ENCODE measurements at places on chromosomes 12 and 14. TPM values are rescaled to one million over a fixed set of nuclear protein-coding genes. Genes with fewer than 3 reads are reported as not detected.

- no peak for DNase-seq
Measured at GRCh38 chr12:131735153-131735456, 24.2 kb downstream of the SFSWAP start.

DNA sequence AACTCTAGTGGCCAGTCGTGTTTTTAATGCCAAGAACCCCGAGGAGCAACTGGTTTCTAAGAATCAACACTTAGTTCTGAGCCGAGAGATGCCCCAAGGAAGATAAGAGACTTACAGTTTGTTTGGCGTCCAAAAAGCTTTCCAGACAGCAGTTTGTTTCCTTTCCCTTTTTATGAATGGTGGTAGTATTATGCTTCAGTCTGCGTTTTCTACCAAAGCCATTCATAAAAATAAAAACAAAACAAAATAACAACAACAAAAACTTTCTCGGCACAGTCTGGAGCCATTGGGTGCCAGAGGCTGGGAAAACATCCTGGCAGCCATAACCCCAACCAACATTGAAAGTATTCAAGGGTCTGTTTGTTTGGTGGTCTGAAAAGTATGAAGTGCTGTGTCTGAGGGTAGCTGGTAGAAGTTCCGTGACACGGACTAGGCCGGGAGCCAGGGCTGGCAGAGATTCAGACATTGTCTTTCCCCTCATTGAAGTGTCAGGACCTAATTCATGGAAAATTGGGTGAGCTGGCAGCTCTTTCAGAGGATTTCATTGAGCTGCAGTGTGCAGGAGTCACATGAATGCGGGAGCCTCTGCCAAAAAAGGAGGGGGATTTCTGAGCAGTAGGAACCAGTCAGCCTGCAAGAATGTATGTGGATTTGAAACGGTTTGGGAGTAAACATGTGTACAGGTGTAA, 124.2 kb downstream of the HMGA2 start:
- DNase-seq = no peak

GRCh38 chr12:102095677-102096263, 24.1 kb downstream of the NUP37 start:
- peak; percentile 17 for DNase-seq

DNA sequence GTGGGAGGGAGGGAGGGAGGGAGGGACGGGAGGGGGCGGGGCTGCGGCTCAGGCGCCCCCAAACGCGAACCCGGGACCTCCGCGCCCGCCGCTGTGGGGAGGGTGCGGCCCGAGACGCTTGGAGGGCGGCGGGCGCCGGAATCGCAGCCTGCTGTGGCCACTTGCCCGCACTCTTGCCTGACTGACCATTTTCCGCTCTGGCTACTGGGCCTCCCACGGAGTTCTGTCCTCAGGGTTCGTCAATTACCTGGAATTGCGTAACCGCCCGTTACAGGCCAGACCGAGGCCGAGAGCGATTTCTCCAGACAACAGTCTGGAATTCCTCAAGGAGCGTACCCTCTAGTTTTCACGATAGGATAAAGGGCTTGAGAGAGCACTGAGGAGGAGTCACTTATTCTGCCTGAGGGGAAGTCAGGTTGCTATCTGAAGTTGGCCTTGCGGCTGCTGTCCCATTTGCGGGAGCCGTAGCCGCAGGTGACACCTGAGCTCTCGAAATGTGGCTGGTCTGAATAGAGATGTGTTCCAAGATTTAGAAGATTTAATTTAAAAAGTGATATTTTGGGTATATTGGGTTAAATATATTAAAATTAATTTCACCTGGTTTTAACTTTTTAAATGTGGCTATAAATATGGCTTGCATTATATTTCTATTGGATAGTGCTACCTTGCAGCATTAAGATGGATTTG, 446 bp upstream of the ZNF641 start:
- no peak for DNase-seq

DNA sequence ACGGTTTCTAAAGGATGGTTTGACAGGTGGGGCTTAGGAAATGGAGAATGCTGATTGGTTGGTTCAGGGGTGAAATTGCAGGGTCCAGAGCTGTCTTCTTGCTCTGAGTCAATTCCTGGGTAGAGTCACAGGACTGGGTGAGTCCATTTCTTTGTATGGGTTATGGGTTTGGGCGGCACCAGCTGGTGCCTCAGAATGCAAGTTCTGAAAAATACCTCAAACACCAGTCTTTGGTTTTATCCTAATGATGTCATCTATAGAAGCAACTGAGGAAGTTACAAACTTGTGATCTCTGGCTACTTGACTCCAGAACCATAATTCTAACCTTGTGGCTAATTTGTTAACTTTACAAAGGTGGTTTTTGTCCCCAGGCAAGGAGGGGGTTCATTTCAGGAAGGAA, 47.6 kb upstream of the EIF5 start:
- DNase-seq = no peak

DNA sequence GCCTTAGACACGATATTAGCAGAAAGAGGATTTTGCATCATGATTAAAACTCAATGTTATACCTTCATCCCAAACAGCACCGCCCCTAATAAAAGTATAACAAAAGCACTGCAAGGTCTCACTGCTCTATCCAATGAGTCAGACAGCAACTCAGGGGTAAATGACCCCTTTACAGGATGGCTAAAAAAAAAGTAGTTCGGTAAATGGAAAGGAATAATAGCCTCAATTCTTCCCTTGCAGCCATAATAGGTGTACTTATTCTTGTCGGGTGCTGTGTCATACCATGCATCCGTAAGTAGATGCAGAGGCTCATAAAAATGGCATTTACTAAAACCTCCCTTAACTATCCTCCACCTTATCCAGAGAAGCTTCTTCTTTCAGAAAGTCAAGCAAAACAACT, 53.9 kb upstream of the AP4S1 start:
- DNase-seq = no peak

The OR4K13 gene
- not detected for total RNA-seq

The KRT79 gene
- not detected for total RNA-seq

Measured in natural killer cell (primary cell).